SK-N-SH treated with all-trans-retinoic acid at 6 μM for 48 hours (cell line): ENCODE measurements at places on chromosomes 16 and 17.
A peak's percentile ranks its signal among the peaks of the same experiment; 100 is the strongest.

DNA sequence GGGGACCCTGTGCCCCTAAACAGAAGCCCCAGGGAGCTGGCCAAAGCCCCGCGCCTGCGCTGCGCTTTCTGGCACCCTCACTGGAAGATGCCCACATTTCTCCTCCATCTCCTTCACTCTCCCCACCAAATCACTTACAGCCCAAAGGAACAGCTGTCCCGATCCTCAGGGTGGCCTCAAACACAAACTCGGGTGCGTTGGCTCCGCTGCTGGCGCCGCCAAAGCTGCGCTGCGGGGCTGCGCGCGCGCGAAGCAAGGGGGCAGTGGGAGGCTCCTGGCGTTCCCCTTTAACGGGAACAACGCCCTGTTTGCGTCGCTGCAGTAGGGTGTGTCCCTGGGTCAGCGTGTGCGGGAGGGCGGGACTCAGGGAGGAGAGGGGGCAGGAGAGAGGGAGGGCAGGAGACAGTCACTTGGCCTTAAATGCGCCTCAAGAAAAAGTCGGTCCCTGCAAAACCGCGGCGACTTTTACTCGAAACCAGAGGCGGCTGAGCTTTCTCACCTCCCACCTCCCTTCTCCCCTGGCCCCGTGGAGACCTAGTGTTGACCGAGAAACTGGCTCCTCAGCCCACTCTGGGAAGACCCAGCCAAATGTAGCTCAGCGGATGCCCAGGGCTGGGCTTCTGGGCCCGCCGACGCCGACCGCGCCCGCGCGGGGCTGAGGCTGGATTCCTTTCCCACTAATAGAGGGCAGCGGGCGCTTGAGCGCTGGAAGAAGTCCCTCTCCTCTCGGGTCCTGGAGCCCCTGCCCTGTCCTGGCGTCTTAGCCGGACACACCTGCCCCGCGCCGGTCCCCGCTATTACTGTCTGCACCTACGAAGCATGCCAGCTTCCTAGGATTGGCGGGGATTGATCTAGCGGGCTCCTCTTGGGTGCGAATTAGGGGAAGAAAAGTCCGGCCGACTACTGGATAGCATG lies 2.6 kb downstream of the PMP22 start:
- peak; percentile 81 for ATAC-seq

GRCh38 chr17:78524870-78525510 lies 52.2 kb downstream of the DNAH17 start:
- no peak for ATAC-seq

GRCh38 chr16:4615384-4616046 lies 827 bp upstream of the UBALD1 start:
- no peak for ATAC-seq

DNA sequence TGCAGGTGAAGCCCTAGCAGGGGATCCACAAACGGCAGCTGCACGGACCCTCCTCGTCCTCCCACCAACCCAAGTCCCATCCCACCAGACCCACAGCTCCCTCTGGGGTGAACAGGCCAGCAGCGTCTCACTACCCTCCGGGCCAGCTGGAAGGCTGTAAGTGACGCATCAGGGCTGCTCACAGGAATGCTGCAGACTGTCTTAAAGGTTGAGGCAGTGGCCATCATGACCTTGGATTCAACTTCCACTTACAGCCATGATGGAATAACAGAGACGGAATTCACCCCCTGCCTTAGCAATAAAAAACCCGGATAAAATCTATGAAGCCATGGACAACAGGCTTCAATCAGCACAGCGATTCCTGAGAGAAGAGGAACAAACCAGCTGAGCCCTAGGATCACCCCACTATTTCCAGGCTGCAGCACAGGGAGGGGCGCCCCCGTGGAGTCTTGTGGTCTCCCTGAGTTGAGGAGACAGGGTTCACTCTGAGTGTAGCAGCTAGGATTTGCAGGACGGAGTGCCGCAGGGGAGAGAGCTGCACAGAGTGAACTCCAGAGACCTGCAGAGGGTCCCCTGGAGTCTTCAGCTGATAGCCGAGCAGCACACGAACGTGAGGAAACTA lies 10.5 kb downstream of the FAM83G start:
- ATAC-seq: no peak

DNA sequence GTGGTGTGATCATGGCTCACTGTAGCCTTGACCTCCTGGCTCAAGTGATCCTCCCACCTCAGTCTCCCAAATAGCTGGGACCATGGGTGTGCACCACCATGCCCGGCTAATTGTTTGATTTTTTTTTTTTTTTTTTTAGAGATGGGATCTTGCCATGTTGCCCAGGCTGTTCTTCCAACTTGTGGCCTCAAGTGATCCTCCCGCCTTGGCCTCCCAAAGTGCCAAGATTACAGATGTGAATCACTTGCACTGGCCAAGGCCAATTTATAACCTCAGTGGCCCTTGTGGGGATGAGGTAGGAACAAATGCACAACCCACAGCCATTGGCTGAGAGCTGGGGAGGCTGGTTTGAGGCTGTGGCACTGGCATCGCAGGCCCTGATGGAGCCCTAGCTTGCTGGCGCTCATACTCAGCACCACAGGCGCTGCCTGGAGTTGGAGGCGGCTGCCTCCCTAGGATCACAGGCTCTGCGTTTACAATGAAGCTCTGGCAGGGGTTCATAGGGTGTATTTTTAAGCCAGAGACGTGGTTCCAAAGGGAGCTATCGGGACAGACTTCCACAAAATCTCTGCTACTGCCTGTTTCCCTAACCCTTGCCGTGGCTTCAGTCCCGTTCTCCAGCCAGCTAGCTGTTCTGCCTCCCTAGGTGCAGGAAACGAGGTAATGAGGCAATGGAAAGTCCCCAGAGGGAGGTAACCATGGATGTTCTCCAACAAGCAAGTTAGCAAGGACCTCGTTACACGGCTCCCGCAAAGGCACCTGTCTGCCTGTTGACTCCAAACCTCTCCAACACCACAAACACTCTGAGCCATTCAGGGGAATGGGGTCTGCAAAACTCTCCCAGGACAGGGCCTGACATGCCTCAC lies 2.9 kb downstream of the ABCA3 start:
- ATAC-seq: no peak

DNA sequence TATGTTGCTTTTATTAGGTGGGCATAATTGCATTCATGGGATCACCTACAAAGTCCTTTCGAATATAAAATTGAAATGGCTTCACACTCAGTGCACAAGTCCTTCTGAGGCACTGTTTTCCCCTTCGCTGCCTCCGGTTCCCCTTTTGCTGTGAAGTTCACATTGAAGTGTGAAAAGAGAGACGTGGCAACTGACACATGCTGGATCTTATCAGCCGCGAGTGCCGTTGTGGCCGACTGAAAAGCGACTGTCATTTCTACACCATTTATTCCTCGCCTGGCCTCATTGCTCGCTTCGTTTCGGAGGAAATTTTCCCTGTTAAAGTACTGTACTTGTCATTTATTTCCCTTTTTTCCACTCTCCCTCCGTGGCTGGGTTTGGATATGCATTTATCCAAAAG lies 423.5 kb downstream of the MAF start:
- ATAC-seq: no peak

- ATAC-seq: no peak
These were observed 16.9 kb downstream of the EMC8 start for GRCh38 chr16:85782451-85782850.

- no peak for ATAC-seq
These were observed 27.8 kb downstream of the NUP88 start for GRCh38 chr17:5391678-5392077.

GRCh38 chr16:83258366-83258928 lies 549.3 kb upstream of the HSBP1 start:
- ATAC-seq: no peak

- no peak for ATAC-seq
These were observed 9.3 kb downstream of the CHD9 start for GRCh38 chr16:53064081-53064578.

DNA sequence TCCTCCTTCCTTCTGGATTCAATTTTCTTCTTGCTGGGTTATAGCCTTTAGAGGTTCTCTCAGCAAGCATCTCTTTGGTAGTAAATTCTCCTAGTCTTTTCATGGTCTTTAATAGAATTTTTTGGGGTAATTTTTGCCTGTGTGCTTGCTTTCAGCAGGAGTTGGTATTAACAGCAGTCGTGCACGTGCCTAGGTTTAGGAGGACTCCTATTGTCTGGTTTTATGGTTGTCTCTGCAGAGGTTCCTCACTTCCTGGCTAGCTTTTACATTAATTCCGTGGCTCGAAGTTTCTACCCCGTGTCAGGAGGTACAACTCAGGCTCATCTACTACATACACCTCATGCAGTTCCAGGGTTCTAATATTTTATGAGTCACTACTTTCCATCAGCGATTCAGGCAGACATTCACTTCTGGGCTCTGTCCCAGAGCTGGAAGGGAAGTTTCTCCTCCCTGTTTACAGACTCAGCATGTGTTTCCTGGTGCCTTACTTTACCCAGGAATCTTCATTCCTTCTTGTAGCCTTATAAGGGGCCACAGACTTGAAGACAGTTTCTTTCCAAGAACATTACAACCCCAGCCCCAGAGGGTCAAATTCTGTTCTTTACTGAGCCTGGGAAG lies 643.6 kb downstream of the HS3ST4 start:
- ATAC-seq: no peak

- peak; percentile 4; the same call in 2 of the 3 replicates for ATAC-seq
These were observed 1.3 kb downstream of the RAB37 start for GRCh38 chr17:74738051-74738996.

DNA sequence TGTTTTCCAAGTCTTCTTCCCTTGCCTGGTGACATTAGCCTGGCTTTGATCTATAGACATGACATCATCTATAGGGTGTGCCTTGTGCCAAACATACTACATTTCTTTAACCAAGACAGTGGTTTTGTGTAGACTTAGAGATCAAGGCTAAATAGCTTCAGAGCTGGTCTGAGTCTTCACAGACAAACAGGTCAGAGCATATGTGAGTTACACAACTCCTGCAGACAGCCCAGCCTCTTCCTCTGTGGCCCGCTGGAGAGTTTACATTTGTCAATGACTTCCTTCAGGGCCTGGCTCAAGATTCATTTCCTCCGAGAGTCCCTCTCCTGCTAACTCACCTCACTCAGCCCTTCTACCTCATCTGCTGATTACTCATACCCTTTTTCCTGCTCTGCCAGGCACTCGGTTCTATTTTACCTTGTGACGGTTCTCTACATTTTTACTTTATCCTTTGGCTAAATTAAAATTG lies 73.1 kb upstream of the TANC2 start:
- ATAC-seq: peak; percentile 83

- no peak for ATAC-seq
These were observed 3.4 kb downstream of the MTSS2 start for GRCh38 chr16:70682239-70683145.

GRCh38 chr17:17540935-17541639 lies 44.9 kb upstream of the RASD1 start:
- ATAC-seq: no peak

DNA sequence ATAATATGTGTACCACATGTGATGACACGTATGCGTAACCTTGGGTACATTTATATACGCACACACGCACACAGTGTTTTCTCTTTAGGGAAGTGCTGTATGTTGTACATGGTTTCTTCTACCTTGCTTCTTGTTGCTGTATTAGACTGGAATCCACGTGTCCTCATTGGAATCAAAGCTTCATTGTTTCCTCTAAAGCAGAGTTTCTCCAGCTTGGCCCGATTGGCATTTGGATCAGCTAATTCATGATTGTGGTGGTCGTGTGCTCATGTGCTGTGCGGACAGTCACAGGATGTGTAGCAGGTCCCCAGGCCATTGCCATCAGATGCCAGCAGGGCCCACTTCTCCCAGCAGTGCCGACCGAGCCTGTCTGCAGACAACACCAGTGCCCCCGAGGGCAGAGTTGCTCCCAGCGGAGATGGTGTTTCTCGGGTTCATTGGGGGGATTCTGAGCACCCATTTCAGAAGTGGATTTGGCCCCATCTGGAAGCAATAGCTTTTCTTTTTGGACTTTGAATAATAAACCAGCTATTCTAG lies 148.4 kb downstream of the RPTOR start:
- ATAC-seq: no peak

- no peak for ATAC-seq
These were observed 971.2 kb upstream of the SOX9 start for GRCh38 chr17:71149607-71150006.

DNA sequence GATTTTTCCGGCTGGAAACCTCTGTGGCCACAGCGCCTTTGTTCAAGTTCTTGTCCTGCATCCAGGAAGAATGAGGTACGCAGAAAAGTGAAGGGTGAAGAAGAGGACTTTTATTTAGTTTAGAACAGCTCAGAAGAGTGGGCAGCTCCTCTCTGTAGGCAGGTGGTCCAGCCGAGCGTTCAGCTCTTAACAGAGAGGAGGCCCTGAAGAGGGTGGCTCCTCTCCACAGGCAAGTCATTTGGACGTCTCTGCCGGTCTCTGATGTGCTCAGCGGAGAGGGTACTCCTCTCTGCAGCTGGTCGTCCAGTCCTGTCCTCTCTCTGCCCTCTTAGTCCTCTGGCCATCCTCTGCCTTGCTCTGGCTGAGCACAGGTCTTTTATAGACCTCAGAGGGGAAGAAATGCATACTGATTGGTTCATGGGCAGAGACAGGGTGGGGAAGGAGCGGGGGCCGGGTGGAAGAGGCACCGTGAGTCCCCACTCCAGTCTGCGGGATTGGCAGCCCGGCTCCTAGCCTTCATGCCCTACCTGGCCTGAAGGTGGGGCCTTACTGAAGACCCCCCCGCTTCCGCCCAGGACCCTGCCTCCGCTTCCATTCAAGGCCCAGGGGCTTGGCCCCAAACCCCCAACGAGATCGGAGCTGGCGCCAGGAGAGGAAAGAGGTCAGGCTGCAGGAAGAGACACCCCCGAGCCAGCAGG lies 70.0 kb upstream of the NKD1 start:
- ATAC-seq: no peak

DNA sequence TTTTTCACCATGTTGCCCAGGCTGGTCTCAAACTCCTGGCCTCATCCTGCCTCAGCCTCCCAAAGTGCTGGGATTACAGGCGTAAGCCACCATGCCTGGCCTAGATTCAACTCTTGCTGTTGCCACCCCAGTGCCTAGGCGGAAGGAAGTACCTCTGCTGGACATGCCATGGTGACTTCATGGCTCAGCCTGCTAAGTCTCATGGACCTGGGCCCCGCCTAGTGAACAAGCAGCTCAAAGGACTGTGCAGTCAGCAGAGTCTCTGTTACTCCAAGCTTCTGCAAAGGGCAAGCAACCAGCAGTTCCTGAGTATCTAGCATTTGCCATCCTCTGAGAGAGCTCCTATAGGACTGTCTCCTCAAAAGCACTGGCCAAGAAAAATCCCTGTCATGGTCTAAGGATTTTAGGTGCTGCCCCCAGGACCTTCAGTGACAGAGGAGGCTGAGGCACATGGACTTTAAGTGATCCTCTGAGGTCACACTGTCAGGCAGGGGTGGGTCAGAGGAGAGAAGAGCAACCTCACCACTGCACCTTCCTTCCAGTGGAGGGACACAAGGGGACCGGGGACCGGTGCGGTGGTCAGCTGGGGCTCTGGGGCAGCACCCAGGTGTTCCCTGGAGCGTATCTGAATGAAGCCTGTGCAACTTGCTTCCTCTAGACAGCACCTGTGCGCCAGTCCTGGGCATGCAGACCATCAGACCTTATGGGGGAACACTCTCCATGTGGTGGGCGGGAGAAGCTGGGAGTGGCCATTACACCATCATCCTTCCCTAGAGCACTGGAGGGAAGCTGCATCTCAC lies 71.3 kb downstream of the IL21R start:
- ATAC-seq: no peak

- no peak for ATAC-seq
These were observed 78.3 kb downstream of the DNAH17 start for GRCh38 chr17:78498848-78499247.
